ENCODE measurements at places on chromosomes 1 and 21. TPM values are rescaled to one million over a fixed set of nuclear protein-coding genes. Genes with fewer than 3 reads are reported as not detected.

The PEX11B gene
- total RNA-seq, result 28.3 TPM

DNA sequence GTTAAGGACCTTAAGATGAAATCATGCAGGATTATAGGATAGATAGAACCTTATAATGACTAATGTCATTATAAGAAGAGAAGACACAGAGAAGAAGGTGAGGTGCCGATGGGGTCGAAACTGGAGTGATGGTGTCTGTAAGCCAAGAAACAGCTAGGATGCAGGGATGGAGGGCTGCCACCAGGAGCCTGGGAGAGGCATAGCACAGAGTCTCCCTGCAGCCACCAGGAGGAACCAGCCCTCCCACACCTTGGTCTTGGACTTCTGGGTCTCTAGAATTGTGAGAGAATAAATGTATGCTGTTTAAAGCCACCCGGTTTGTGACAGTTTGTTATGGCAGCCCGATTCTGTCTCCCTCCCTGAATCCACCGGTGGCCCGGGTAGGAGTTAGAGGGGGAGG lies 337.2 kb upstream of the AJAP1 start:
- no peaks in the 10 kb centered on the region for H3K27me3 ChIP-seq
- DNase-seq, result no peak
- no peak overlapping the region for H3K27ac ChIP-seq
- no peak overlapping the region for H3K4me3 ChIP-seq
- no peaks in the 10 kb centered on the region for H3K4me1 ChIP-seq

GRCh38 chr1:8580566-8580965 lies 236.9 kb downstream of the RERE start:
- DNase-seq, result no peak
- H3K4me1 ChIP-seq, result peaks cover 9% of the 10 kb centered on the region
- no peak overlapping the region for H3K4me3 ChIP-seq
- H3K27ac ChIP-seq, result peak overlapping the region; percentile 41
- H3K27me3 ChIP-seq, result no peaks in the 10 kb centered on the region

- H3K36me3 ChIP-seq, result peaks cover 2% of the 10 kb centered on the region
- H3K4me1 ChIP-seq, result peaks cover 23% of the 10 kb centered on the region
- H3K4me3 ChIP-seq, result peak within 1 kb of the TSS; percentile 65
Measured at GRCh38 chr1:156641761-156642264, at the start of gene BCAN. BCAN (plus strand) TSS chr1:156642117; CDS start chr1:156646055, 3,938 bp downstream.

GRCh38 chr21:34223376-34223775 lies 140.4 kb upstream of the KCNE2 start:
- H3K36me3 ChIP-seq, result no peaks in the 10 kb centered on the region
- H3K4me1 ChIP-seq, result peaks cover 5% of the 10 kb centered on the region
- DNase-seq, result no peak
- H3K27ac ChIP-seq, result no peak overlapping the region
- H3K4me3 ChIP-seq, result no peak overlapping the region
- H3K27me3 ChIP-seq, result no peaks in the 10 kb centered on the region

- H3K27me3 ChIP-seq, result peaks cover 28% of the 10 kb centered on the region
- H3K4me3 ChIP-seq, result no peak overlapping the region
- H3K4me1 ChIP-seq, result peaks cover 8% of the 10 kb centered on the region
- DNase-seq, result no peak
Measured at GRCh38 chr1:229102741-229103391, 168.0 kb upstream of the RAB4A start.

DNA sequence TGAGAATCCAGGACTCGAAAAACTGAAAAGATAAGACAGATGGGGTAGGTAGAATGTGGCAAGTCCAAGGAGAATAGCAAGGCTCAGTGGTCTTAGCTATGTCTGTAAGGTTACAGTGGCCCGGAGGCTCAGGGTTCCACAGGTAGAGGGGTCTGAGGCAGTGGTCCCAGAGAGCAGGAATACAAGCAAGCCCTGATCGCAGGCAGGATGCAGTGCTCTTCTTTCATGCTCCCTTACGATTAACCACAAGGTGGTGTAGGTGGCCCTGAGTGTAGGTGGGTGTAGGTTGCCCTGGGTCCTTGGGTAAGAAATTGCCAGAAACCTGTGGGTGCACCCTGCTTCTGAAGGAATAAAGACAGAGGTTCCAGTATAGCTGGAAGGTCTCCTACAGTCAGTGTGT lies 99.1 kb upstream of the RAB3GAP2 start:
- H3K36me3 ChIP-seq, result no peaks in the 10 kb centered on the region
- peaks cover 1% of the 10 kb centered on the region for H3K27me3 ChIP-seq
- no peak overlapping the region for H3K27ac ChIP-seq
- peaks cover 21% of the 10 kb centered on the region for H3K4me1 ChIP-seq

The ZSCAN20 gene
- 4.4 TPM for total RNA-seq

DNA sequence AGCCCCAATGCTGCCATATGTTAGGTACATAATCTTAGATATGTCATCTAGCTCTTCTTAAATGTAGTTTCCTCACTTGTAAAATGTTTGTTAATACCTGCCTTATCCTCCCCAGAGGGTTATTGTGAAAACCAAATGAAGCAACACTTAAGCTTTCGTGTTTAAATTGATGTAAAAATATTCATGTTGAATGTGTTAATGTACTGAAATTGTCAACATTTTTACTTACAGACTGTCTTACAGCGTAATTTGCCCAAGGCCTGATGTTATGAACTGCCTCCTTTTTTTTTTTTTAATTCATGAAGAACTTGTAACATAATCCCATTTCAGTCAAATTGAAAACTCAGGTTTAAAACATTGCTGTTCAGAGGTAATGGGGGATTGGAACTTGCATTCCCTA lies 25.6 kb upstream of the ENAH start:
- no peaks in the 10 kb centered on the region for H3K4me1 ChIP-seq
- H3K27me3 ChIP-seq, result peaks cover 2% of the 10 kb centered on the region
- no peaks in the 10 kb centered on the region for H3K36me3 ChIP-seq
- H3K4me3 ChIP-seq, result no peak overlapping the region
- no peak overlapping the region for H3K27ac ChIP-seq
- no peak for DNase-seq

DNA sequence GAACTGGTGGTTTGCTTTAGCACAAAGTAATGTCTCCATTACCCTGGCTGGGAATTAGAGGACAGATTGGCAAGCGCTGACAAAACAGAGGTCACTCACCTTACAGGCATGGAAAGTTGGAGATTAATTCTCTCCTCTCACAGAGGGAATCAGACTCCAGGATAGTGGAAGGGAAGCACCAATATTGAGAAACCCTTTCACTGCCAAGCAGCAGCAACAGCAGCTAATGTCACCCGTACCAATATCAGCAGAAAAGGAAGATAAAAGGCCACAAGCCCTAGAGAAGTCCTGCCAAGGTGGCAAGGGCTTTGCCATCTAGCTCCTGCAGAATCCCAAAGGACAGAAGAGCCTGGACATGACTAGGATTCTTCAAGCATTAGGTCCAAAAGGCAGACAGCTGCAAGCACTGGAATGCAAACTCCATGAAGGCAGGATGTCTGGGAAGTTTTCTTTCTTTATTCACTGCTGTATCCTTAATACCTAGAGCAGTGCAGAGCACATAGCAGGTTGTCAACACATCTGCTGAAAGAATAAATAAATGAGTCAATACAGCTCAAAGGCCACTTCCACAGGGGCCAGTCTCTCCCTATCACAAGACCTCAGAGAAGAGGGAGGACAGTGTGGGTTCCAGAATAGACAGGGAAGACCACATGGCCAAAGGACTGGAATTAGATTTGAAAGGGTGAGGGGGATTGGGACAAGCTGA lies 57.2 kb downstream of the ERI3 start:
- H3K4me3 ChIP-seq, result no peak overlapping the region
- no peak for DNase-seq
- H3K4me1 ChIP-seq, result no peaks in the 10 kb centered on the region
- no peaks in the 10 kb centered on the region for H3K27me3 ChIP-seq

DNA sequence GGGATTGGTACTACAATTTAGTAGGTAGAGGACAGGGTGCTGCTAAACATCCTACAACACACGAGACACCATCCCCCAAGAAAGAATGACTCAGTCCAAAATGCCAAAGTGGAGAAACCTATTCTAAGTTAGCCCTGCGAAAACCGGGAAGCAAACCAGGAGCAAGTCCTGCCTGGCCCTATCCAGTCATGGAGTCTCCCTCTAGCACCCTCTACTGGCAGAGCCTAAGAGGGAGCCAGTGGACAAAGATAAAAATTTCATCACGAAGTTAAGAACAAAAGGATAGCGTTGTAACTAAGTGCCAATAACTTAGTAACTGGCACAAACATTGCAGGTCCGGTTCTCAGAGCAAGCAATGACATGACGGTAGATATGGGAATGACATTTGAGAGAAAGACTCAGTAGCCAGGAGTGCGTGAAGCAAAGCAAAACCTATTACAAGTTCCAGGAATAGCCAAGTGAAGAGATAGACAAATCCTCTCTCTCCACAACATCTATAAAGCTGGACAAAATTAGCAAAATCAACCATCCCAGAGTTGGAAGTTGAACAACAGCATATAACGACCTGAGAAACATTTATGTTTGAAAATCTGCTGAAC lies 383.5 kb downstream of the OMA1 start:
- no peak for DNase-seq
- H3K4me1 ChIP-seq, result no peaks in the 10 kb centered on the region
- H3K27ac ChIP-seq, result no peak overlapping the region
- H3K36me3 ChIP-seq, result no peaks in the 10 kb centered on the region

The LINGO4 gene
- not detected for total RNA-seq

DNA sequence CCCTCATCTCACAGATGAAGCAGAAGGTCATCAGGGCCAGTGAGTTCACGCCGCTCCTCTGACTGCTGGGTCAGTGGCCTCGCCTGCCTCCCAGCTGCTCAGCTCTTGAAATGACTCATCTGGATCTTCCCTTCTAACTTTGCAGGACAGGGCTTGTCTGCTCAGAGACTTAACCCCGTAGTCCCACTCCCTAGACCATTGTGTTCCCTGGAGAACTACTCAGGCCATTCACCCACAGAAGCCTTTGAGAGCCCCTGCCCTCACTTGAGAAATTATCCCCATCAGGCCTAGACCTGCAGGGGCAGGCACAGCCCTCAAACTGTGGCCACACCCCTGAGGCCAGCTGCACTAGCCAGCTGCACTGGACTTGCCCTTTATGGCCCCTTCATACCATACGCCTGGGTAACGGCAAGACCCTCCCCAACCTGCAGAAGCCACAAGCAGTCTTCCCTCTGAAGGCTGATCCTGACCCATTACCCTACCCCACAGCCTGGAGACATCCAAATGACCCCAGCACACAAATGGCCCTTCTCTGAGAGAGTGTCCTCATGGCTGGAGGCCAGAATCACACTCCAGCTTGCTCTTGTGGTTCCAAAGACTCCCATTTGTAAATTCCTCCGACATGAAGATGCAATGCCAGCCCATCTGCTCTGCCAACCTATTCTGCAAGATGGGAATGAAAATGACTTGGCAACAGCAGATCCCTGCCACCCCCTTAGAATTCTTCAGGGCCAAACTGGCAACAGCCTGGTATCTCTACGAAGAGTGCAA lies 33.2 kb downstream of the RCSD1 start:
- H3K4me1 ChIP-seq, result peaks cover 64% of the 10 kb centered on the region
- H3K36me3 ChIP-seq, result no peaks in the 10 kb centered on the region
- no peaks in the 10 kb centered on the region for H3K27me3 ChIP-seq
- no peak overlapping the region for H3K4me3 ChIP-seq

DNA sequence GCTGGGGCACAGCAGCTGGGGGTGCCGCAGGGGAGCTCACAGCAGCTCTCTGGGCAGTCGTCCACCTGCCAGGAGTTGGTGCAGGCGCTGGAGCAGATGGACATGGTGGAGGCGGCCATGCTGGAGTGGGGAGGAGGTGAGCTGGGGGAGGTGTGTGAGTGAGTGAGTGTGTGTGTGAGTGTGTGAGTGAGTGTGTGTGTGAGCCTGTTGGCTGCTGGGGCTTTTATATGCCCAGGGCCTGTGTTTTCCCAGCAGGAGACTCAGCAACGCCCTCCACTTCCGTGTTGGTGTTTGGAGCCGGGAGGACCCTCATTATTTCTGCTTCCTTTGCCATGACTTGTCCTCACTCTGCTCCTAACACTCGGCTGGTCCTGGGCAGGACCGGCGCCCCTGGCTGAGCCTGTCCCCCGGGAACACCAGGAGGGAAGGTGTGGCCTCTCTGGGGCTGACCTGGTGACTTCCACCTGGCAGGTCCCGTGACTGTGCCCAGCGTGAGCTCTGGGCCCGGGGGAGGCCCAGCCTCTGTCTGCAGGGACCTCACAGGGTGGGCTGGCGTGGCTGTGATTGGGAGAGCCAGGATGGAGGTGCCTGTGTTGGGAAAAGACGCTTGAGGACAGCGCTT lies at the start of gene KRTAP10-2:
Gene KRTAP10-2, minus strand, starts transcription at position 166 of the 622 bp plus-strand sequence. Its CDS starts 47 bp downstream, at position 119.
- peaks cover 16% of the 10 kb centered on the region for H3K4me1 ChIP-seq
- H3K27me3 ChIP-seq, result peaks cover 16% of the 10 kb centered on the region
- no peak for DNase-seq

DNA sequence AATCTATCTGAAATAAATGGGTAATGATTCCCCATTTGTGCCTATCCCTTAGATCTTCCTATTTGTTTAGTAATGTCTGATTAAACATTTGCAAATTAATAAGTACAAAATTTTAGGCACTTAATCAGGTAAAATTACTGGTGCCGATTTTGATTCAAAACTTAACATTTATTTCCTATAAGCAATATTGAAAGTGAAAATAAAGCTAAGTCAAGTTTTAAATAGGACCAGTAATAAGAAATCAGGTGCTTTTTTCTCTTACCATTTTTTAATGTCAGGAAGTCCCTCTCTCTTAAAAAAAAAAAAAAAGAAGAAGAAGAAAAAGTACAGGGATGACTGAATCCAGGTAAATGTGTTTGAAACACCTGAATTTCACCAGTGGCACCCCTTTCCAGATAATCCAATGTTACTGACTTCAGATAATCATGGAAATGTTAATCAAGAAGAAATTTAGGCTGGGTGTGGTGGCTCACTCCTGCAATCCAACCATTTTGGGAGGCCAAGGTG lies 836 bp upstream of the GBP4 start:
- H3K4me3 ChIP-seq, result no peak overlapping the region
- H3K27me3 ChIP-seq, result peaks cover 3% of the 10 kb centered on the region
- H3K27ac ChIP-seq, result no peak overlapping the region
- no peak for DNase-seq
- no peaks in the 10 kb centered on the region for H3K4me1 ChIP-seq
- H3K36me3 ChIP-seq, result no peaks in the 10 kb centered on the region

The SNIP1 gene
- total RNA-seq, result 15.1 TPM

The TAS1R1 gene
- not detected for total RNA-seq

- no peak overlapping the region for H3K27ac ChIP-seq
- no peak for DNase-seq
Measured at GRCh38 chr21:15495965-15496364, 233.8 kb upstream of the USP25 start.

The UBXN10 gene
- total RNA-seq, result not detected

DNA sequence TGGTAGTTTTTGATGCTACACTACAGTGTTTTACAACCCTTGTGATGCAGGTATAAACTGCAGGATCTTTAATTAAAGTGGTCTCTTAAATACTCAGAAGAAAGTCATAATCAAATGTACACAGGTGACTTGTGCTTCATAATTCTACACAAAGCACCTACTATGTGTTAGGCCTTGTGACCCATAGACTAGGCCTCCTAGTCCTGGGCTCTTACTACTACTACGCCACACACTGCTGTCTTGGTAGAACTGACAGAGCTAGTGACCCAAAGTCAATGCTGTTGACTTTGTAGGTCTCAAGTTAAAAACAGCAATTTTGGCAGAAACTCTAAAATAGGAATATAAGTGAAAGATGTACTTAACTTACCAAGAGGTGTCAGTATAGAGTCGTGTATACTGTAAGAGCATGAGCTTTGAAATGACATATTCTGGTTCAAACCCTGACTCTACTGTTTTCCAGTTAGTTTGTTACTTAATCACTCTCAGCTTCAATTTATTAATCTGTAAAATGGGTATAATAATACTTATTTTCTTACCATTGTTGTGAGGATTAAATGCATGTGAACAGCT lies 48.6 kb upstream of the LMO4 start:
- no peak overlapping the region for H3K4me3 ChIP-seq
- no peak for DNase-seq
- no peaks in the 10 kb centered on the region for H3K36me3 ChIP-seq
- no peak overlapping the region for H3K27ac ChIP-seq
- H3K27me3 ChIP-seq, result no peaks in the 10 kb centered on the region
- peaks cover 19% of the 10 kb centered on the region for H3K4me1 ChIP-seq
